ENCODE measurements at places on chromosomes 6 and 20.

DNA sequence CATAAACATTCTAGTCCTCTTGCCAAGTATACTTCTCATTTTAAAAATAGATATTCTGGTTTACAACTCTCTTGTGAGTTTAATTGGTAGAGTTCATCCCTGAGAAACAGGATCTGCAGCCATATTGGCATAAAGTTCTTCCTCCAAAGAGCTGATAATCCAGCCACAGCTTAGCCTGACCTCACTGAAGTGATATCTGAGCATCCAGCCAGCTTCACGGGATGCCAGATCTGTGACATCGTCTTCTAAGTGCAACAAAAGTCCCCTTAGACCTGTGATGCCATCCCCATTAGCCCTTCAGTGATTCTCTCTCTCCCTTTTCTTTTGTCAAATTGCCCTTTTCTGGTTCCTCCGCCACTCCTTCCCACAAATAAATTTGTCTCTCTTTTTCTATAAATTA, 180.6 kb upstream of the STXBP5 start:
- no peak for DNase-seq

DNA sequence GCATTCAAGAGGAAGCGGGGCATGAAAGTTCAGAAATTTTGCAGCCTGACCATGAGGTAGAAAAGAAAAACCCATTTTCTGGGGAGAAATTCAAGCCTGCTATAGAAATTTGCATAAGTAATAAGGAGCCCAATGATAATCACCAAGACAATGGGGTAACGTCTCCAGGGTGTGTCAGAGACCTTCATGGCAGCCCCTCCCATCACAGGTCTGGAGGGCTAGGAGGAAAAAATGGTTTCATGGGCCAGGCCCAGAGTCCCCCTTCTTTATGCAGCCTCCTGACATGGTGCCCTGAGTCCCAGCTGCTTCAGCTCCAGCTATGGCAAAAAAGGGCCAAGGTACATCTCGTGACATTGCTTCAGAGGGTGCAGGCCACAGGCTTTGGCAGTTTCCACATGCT, 618.5 kb downstream of the EYS start:
- no peak for DNase-seq

DNA sequence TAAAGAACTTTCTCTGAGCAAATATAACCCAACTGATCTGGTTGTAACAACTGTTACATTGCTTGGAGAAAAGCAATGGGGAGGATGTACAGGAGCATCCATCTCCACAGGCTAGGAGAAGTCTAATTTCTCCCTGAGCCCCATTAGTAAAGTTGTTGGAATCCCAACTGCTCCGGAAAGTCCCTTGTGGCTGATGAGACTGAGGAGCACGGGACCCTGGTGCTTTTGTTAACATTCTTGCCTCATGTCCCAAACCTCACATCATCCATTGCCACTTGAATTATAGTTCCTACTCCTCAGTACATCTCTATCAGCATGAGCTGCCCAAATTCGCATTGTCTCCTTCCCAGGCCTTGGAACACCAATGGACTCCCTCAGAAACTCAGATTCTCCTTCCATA, 260.6 kb upstream of the BMP2 start:
- DNase-seq: no peak

DNA sequence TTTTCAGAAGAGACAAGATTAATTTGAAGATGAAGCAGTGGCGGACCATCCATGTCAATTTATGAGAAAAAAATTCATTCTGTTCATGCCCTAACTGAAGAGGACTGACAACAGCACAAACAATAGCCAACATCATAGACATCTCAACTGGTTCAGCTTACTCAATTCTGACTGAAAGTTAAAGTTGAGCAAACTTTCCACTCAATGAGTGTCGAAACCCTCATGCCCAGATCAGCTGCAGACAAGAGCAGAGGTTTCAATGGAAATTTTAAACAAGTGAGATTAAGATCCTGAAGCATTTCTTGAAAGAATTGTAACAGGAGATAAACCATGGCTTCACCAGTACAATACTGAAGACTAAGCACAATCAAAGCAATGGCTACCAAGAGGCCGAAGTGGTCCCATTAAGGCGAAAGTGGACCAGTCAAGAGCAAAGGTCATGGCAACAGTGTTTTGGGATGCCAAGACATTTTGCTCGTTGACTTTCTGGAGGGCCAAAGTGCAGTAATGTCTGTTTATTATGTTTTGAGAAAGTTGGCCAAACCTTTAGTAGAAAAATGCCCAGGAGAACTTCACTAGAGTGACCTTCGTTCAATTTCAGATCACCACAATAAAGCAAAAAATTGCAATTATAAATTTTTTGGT, 6.1 kb upstream of the SFT2D1 start:
- no peak for DNase-seq

DNA sequence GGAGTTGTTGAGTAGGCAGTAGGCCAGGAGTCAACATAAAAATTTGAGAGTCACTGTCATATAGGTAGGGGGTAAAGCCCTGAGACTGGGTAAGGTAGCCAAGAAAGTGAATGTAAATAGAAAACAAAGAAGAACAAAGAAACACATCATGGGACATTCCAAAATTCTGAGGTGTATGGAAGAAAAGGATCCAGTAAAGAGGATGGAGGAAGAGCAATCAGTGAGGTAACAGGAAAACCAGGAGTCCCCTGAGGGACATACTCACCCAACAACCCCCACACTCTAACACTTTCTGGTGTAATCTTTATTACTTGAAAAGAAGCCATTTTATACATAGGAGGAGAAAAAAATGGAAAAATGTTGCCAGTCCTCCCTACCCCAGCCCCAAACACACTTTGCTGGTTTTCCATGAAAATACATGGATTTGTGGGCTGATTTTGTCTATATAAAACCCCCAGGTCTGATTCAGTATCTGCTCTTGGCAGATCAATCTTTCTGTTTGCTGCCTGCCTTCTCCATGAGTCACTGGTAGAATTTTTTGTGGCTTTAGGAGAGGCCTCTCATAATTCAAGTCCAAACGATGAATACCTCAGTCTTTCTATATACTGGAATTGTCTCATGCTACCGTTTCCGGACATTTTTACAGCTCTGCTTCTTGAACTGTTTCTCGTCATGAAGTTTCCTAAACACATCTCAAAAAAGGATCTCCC, 271.4 kb upstream of the MAN1A1 start:
- DNase-seq: no peak

DNA sequence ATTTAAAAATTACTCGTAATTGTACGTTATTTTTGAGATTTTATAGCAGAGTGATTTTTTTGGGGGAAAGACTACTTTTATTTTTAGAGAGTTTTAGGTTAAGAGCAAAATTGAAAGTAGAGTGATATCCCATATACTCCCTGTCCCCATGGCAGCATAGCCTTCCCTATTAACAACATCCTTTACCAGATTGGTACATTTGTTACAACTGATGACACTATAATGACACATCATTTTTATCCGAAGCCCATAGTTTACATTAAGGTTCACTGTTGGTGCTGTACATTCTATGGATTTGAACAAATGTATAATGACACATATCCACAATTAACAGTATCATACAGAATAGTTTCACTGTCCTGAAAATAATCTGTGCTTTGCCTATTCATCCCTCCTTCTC, 1126.4 kb upstream of the CITED2 start:
- DNase-seq: no peak

DNA sequence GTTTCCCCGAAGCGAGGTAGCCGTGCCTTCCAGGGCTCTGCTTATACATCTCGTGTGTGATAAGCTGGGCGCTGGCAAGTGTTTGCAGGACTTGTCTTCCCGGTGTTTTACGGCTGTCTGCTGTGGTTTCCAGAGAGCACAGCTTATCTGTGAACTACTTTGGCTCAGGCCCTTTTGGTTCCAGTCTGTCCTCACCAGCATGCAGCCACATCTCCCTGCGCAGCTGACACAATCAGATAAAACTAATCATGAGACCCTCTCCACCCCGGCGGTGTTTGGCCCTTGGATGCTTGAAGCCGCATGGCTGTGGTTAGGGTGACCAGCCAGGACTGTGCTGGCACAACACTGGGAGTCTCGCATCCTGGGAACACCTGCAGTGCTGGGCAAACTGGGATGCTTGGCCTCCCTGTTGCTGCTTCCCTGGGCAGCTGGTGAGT, 241.8 kb upstream of the FOXQ1 start:
- DNase-seq: no peak
